ENCODE measurements at places on chromosomes 2 and 18.

GRCh38 chr2:120390381-120391055, 44.6 kb downstream of the INHBB start:
- DNase-seq = no peak

GRCh38 chr18:62186774-62187542, at the start of the genes PIGN and RELCH:
TSS of gene PIGN (minus strand) at chr18:62187056. CDS start at chr18:62161353, 25,703 bp downstream.
TSS of gene RELCH (plus strand) at chr18:62187255. CDS start at chr18:62187506, 251 bp downstream.
- DNase-seq = peak; percentile 91

DNA sequence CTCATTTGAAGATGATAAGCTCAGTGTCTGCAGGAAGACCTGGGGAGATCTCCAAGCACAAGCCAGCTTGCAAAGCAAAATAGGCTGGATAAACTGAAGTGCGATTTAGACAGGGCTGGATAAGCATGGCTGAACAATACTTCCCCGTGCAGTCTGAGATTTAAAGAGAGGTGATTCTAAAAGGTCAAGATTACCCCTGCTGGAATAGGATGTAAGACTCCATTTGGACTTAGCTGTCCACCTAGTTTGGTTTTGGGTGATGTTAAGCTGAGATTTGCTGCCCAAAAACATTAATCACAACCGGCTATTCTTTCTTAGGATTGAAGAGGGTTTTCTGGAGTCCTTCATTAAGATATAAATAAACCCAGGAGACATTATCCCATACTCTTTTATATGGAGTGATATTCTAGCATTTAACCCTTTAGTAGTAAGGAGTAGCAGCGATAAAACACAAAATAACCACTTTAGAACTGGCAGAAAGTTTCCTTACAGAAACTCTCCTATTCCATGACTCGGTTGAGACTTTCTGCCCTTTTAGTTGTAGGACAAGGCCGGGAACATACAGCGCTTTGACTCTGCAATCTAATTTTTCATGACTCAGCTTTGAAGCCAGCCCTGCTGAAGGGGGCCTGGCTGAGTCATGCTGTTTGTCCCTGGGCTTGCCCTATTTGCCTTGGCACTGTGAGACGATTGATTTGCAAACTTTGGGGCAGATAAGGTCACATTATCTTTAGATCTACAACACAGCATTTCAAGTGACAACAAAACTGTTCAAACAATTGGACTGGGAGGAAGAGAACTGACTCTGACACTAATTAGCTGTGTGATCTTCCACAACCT, 238.2 kb downstream of the GCA start:
- DNase-seq = no peak

GRCh38 chr2:105609746-105610402, 134.8 kb upstream of the NCK2 start:
- DNase-seq = no peak

GRCh38 chr18:35816003-35816402, 156.5 kb upstream of the RMP24 start:
- DNase-seq = no peak

DNA sequence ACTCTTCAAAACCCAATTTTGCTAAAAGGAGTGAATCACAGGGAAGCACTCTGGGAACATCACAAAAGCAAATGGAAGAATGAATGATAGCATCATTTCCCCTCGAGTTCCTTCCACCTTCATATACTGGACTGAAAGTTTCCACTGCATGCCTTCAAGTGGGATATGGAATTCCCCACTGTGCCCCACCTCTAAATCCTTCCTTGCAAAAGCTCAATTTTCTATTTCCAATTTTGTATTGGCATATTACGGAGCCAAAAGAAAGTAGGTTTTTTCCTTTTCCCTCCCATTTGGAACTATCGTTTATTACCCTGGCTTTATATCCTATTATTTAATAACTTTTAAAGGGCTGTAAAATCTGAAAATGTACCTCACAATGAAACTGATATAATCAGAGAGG, 149.3 kb downstream of the PIEZO2 start:
- no peak for DNase-seq

DNA sequence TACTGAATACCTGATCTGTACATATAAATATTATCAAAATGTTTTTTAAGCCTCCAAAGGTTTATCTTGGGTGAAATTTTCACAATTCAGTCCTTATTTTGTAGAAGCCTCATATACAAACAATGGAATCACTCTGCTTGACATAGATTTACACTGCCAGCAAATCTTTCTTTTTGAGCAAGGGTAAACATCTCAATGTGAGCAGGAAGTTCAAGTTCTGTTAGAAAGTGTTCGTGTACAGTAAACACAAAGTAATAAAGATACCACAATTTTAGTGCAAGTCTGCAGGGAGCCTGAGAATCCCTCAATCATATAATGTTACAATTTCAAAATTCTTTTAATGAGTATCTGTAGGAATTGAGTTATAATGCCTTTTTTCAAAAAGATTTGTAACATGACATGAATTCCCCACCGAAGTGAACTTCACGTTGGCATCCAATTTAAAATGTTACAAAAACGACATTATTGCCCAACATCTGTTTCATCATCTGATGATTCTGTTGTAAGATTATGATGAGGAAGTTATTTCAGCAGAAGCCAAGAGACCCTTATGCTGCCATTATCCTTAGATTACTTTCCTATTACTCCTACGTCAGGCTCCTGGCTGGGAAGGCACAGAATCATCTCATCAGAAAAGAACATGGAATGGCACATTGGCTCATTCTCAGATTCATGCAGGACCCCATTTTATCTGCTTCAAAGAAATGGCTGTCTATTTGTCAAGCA, 283.9 kb upstream of the ACVR2A start:
- DNase-seq = no peak

DNA sequence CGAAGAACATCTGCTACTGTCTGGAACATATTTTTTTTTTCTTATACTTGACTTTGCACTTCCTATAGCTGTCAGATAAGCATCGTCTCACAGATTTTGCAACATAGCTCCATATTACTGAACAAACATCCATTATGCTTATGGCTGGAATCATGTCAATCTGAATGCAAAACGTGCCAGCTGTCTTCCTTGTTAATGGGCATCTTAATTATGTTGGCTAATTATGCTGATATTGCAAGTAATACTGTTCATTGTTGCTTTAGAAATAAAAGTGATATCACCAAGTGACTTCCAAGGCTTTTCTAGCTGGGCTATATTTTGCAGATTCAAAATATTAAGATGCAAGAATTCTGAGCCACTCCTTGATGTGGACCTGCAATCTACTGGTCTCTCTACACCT, 176.8 kb downstream of the ARL4C start:
- DNase-seq = no peak

- DNase-seq = no peak
These were observed 142.7 kb downstream of the SCG2 start for GRCh38 chr2:223459328-223459939.

- DNase-seq = no peak
These were observed 37.5 kb downstream of the DDX18 start for GRCh38 chr2:117851969-117852368.

DNA sequence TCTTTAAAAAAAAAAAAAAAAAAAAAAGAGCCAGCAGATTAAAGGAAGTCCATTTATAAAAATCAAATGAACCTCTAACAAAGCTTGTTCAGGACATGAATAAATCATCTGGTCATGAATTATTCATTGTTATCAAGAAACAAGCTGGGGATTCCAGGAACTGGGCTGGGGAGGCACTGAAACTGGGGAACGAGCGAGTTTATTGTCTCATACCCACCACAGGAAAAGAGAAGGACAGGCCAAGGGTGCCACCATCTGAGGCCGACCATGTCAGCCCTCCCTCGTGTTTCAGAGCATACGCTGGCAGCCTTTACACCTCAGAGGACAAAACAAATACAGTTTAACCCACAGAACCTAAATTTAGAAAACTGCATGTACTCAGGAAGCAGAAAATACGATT, 164.2 kb downstream of the VWC2L start:
- DNase-seq = no peak

DNA sequence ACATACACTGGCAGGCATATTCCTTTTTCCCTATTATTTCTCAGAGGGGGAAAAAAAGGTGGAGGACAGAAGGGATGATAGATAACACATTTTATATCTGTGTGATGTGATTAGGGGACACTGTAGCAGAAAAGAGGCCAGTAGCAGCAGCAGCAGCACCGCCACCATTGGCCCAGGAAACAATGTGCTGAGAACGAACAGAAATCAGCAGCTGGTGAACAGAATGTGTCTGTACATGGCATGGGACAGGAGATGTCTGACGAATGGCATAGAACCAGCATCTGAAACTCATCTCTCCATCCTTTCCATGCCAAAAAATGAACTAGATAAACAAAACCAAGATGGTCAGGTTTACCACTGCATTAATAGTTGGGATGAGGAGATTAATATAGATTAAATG, 936.1 kb upstream of the ACVR2A start:
- DNase-seq = no peak

DNA sequence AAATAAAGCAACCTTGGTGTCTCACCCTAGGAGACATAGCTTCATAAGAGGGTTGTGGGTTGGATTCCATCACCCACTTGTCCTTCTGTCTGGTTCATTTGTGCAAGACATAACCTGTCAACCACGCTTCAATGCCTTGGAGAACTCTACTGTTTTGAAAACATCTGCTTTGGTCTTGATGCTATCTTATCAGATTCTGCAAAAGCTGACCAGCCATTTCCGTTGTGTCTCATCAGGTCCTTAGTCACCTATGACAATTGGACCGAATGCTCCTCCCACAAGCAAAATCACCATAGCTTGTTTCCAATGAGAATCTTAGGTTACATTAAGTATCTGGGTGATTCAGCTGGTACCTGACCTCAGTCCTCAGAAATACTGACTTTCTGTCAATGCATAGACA, 35.4 kb downstream of the STAT4 start:
- peak; percentile 29 for DNase-seq

DNA sequence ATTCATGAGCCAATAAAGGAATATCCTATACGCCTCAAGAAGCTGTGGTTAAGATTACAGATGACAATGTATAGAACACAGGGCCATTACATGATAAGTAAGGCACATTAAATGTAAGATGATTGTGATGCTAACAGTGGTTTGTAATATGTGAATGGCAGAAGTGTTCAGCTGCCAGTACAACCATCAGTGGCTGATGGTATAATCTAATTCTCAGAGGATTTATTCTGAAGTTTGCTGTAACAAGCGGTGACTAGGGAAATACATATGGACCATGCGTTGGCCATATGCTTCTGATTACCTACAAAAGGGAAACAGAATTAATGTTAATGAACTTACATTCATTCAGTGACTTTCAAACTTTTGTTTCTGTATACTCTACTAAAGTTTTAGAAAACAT, 750.8 kb upstream of the KLHL29 start:
- no peak for DNase-seq

DNA sequence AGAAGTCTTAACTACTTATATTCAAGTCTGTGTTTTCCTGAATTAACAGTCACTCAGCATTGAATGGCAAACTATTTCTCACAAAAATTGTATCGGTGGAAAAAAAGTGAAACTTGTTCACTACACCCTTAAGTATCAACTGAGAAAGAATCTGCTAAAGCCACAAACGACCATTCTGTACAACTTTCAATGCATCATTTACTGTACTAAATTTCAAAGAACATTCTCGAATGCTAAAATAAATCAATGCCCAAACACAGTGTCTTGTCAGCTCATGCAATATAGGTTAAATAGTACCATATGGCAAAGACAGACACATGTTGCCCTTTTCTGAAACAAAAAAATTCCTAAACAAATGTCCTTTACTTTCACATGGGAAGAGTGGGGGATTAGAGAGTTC, 9.0 kb downstream of the ZNF516 start:
- DNase-seq = no peak

GRCh38 chr2:46326231-46326980, 29.2 kb downstream of the EPAS1 start:
- DNase-seq = no peak

DNA sequence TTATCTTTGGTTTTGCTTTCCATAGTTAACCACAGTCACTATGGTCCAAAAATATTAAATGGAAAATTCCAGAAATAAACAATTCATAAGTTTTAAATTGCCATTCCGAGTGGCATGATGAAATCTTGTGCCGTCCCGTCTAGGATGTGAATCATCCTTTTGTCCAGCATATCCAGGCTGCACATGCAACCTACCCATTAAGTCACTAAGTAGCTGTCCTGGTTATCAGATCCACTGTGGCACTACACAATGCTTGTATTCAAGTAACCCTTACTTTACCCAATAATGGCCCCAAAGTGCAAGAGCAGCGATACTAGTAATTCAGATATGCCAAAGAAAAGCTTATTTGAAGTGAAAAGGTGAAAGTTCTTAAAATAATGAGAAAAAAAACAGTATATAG, 10.7 kb downstream of the USP34 start:
- no peak for DNase-seq

DNA sequence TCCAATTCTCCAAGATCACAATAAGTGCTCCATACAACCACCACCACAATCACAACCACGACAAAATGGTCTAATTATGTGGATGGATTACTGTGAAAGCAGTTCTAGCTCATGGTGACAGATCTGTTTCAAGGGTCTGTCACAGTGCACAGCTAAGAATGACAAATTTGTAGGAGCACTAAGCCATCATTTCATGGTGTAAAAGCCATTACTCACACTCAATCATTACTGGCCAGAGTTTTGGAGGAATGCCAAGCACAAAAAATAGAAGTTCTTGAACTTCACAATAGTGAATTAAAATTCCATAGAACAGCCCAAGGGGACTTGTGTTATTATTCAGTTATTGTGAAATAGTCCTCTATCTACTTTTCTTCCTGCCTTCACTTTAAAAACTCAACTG, 2.3 kb downstream of the CPS1 start:
- DNase-seq = no peak

DNA sequence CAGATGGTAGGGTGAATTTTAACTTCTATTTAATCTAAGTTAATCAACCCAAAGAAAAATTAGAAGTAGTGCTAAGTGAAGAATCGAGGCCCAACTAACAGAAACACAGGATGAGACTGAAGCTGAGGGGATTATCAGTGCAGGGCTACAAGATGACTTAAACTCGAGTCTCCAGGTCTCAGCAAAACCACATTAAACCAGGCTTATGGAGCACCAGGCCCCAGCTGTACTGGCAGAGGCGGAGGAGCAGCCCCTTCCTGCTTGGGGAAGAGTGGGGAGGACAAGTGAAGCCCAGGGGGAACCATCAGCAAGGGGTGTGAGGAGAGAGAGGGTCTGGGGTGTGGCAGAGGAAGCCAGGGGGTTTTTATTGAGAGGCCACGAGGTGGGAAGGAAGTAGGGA, 135.9 kb upstream of the EPAS1 start:
- no peak for DNase-seq

DNA sequence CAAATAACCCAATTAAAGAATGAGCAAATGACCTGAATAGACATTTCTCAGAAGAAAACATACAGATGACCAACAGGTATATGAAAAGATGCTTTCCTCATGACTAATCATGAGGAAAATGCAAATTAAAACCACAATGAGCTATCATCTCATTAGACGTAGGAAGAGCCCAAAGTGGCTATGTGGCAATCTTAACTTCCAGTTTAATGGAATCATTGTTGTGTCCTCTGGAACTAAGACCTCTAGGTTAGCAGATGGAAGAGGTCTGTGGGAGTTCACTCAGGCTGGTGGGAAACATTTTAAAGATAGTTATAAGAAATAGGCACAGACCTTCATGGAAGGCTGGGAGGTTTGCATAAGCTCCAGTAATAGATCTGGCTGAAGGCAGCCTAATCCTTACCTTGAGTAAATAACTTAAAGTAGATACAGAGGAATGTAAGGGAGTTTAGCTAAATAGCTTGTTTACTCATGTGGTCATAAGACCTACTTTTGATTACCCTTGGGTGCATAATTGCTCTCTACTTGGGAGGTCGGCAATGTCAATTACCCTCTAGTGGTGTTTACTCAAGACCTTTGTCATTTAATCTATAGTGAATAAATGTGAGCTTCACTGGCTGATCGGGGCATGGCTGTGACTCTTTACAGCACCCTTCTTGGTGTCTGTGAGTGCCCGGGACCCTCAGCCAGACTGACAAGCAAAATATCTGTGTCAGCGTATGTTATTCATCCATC, 119.0 kb downstream of the GULP1 start:
- no peak for DNase-seq
